ENCODE measurements at places on chromosomes 7 and 10.
A peak's percentile ranks its signal among the peaks of the same experiment; 100 is the strongest.

- DNase-seq = no peak
These were observed 489.8 kb upstream of the ZMIZ1 start for GRCh38 chr10:78578929-78579328.

GRCh38 chr7:40843338-40843985 is 708.7 kb downstream of the SUGCT start:
- no peak for DNase-seq

DNA sequence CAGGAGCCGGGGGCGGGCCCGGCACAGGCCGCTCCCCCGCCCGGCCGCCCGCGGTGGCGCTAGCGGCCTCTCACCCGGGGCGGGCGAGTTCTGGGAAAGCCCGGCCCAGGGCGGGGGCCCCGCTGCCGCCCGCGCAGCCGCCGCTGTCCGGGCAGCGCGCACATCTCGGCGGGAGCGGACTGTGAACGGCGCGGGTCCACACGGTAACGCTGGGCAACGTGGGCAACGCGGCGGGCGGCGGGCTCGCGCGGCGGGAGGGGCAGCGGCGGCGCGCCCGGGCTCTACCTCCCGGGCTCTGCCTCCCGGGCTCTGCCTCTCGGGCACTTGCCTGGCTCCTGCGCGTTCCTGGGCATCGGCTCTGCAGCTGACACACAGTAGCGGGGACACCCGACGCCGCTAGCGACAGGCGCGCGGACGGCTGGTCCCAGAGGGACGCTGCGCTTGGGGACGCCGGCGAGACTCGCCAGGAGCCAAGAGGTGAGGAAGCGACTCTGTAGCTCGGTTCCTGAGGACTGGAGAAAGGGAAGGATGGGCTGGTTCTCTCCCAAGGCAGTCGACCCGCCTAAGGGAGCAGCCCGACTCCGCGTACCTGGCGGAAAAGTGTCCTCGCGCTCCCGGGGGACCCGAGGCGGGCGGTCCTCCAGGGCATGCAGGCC is at the start of gene PLCE1:
PLCE1 (plus strand) TSS at position 150 of the 656 bp plus-strand sequence. CDS start 37,116 bp downstream, outside the sequence.
- peak; percentile 79 for DNase-seq

DNA sequence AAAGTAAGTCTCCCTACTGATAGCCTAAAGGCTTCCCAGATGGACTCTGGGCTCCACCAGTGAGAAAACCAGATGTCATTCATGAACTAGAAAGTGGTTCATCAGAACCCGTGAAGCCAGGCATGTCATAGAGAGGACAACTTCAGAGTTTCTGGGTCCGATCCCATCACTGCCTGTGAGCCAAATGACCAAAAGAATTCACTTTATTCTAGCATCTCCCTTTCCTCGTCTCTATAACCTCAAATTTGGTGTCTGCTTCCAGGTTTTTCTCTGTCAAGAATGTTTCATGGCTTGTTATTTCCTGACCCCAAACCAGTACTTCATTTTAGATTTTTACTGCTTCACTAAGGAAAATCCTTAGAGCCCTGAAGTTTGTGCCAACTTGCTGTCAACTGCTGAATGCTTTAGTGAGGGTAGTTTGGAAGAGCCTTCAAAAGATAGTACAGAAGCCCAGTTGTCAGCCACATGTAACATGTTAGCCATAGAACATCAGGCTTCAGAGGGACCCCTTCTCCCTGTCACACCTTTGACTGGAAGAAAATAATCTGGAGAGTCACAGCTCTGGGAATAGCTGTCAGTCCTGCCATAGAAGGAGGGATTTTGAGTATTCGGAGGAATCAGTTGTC is 34.0 kb downstream of the ITGB8 start:
- DNase-seq = no peak

- DNase-seq = no peak
These were observed 27.2 kb downstream of the NUDCD3 start for GRCh38 chr7:44463169-44463808.

DNA sequence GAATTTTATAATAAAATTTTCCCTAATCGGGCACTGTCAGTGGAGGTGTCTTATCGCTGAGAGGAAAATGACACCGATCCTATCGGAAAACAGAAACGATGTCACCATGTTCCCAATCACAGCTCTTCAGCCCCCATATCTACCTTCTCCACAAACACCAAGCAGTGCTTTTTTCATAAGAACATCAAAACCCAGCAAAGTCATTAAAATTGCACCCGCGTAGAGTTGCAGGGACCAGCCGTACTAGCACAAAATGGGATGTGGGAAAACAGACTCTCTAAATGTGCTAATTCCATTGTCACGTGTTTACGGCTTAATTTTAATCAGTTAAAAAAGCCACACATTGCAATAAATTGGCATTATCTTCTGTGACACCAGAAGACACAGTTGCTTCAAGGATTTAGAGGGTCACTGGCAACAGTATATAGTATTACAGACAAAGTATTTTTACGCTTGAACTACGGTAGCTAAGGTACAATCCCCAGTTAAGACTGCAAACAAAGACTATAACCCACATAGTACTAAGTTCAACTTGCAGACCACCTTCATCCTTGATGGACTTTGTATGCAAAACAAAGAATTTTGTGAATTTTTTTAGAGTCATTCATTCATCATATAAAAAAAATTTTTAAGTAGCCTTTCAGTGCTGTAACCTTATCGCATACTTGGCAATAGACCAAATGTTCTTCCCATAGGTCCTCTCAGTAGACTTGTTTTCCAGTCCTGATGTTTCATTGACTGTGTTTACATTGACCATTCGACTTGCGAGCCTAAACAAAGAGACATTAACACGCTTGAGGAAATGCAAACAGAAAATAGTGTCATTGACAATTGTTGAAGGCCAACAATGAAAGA is 116.0 kb downstream of the VTI1A start:
- DNase-seq = no peak

- DNase-seq = peak; percentile 58
These were observed 252.6 kb downstream of the DOCK4 start for GRCh38 chr7:111953611-111954010.

GRCh38 chr7:105913947-105914346 is 37.5 kb upstream of the ATXN7L1 start:
- no peak for DNase-seq

- peak; percentile 84 for DNase-seq
These were observed 171.1 kb upstream of the PHF14 start for GRCh38 chr7:10802526-10802925.

GRCh38 chr10:3239920-3240894 is 67.6 kb upstream of the PITRM1 start:
- DNase-seq = peak; percentile 46

DNA sequence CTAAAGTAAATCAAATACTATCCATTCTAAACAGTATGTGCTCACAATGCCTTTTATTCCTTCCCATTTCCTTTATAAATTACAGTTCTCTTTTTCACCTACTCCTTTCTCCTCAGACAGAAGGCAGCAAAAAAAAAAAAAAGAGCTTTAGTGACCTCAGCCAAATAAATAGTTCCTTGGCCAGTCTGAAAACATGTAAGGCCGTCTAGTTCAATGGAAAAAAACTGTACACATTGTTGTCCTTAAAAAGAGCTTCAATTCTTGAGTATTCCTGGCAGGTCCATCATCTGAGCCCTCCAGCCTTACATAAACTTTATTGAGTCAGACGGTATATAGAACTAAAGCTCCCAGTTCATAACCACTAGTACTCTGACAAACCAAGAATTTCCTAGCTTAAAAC is 185.4 kb downstream of the CACNA2D1 start:
- DNase-seq = no peak
